ENCODE measurements at places on chromosomes 4 and X. TPM values are rescaled to one million over a fixed set of nuclear protein-coding genes. Genes with fewer than 3 reads are reported as not detected.

DNA sequence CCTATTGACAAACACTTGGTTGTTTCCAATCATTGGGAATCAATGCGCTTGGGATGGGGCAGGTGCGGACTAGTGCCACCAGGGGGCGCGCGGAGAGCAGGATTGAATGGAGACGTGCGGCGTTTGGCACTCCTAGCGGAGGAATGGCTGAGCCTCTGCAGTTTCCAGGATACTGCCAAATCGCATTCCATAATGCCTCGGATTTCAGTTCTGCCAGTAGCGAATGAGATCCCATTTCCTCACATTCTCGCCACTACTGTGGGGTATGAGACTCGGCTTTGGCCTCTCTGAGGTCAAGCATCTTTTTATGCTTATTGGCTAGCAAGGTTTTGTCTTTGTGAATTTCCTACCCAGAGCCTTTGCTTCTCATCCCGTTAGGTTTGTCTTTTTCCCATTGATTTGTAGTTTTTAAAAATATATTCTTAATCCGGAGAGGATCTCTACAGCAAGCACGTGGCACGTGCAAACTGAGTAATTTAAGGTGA, 28.7 kb downstream of the CLDN34 start:
- peak; percentile 59 for DNase-seq

GRCh38 chrX:132858018-132858417, 100.4 kb downstream of the HS6ST2 start:
- DNase-seq: no peak

GRCh38 chr4:81422595-81422994, 49.1 kb downstream of the RASGEF1B start:
- no peak for DNase-seq

The MAGEC1 gene
- total RNA-seq: not detected

The AMTN gene
- not detected for total RNA-seq

Data from LHCN-M2 (cell line).